ENCODE measurements at places on chromosomes 11 and 22.

GRCh38 chr11:114847306-114847975 is 169.1 kb downstream of the NXPE2 start:
- DNase-seq = no peak

DNA sequence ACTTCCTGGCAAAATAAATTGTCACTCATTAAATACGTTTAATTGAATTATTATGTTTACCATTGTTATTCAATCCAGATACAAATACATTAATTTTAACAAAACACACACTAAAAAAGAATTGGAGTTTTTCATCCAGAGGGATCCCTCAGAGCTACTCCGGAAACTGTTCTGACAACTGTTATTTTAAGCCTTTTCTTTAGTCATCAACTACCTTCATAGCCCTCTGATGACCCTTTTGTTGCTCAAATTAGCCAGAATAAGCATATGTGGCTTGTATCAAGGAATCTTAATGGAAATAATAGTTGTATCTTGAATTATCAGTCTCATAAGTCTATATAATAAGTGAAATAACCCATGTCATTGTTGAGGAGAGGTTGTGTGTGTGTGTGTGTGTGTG is 405.4 kb upstream of the FAT3 start:
- no peak for DNase-seq

DNA sequence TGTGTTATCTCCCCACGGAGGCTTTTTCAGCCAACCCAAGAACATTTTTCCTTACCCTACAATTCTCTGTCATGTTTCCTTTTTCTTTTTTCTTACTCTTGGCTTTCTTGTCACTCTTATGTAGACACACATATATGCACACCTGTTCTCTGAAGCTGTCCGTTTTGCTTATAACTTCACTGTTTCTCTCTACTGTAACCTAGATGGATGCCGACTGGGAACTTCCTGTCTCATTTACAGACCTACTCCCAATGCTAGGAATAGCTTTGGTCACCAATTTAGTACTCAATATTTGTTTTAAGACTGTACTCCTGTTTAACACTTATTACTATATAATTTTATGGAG is 9.9 kb upstream of the CASP12 start:
- DNase-seq = no peak

GRCh38 chr11:33863418-33864172 is 28.3 kb downstream of the LMO2 start:
- no peak for DNase-seq

- DNase-seq = peak; percentile 61
Measured at GRCh38 chr22:30829901-30830550, 135.4 kb downstream of the OSBP2 start.

GRCh38 chr11:115271643-115272042 is 232.6 kb downstream of the CADM1 start:
- no peak for DNase-seq

DNA sequence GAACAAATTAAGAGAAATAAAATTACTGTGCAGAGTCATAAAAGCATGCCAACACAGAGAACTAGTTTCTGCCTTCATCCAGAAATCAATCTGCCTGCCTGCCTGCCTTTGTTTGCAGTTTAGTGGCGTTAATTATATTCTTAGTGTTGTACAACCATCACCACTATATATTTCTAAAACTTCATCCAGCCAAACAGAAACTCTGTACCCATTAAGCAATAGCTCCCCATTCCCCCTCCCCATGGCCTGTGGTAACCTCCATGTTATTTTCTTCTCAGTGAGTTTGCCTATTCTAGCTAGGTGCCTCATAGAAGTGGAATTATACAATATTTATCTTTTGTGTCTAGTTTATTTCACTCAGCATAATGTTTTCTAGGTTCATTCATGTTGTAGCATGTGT is 183.2 kb upstream of the TBCEL start:
- DNase-seq = no peak

DNA sequence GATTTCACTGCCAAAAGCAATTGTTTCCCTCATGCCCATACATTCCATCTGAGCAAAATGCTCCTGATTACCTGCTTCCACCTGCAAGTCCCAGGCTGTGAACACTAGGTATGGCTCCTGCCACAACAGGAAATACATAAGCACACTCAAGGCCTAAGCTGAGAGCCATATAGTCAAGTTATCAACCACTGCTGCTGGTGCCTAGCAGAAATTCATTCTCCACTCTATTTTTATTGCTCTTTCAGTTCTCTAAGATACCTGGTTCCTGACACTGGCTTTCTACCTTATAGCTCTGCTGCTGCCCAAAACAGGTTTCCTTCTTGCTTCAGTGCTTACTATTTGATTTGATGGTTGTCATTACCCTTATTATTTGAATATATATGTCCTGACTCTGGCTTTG is 31.6 kb downstream of the SLC36A4 start:
- no peak for DNase-seq

GRCh38 chr11:134365011-134365925 is 33.5 kb downstream of the GLB1L2 start:
- no peak for DNase-seq

DNA sequence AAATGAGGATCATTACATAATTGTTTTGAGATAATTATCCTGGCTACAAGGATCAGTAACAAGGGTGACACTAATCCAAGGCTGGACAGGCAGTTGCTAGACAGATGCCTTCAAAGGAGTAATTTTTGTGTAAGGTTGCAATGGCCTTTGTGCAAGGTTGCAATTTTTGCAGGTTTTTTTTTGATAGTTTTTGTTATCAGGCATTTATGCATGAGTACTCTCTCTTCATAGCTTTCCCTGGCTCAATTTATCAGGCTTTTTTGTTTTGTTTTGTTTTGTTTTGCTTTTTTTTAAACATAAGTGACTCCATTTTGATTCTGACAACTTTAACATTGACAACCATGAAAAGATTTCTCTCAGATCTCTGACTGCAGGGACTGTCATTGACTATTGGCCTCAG is 110.2 kb downstream of the SWAP70 start:
- DNase-seq = no peak
